A549 treated with CpdA at 1 μM for 4 hours (cell line): ENCODE measurements at places on chromosomes 5 and 9. TPM values are rescaled to one million over a fixed set of nuclear protein-coding genes. Genes with fewer than 3 reads are reported as not detected.

KIF24 gene
- total RNA-seq = 3.4 to 3.8 TPM (median 3.6 TPM) in 5 replicates

CCL28 gene
- 0.14 to 0.29 TPM (median 0.20 TPM) in 5 replicates for total RNA-seq

SLC34A3 gene
- total RNA-seq = 0.07 to 0.13 TPM (median 0.08 TPM) in 5 replicates

NEURL1B gene
- total RNA-seq = 2.2 to 3.4 TPM (median 2.6 TPM) in 5 replicates

BHMT gene
- 0.13 TPM in 1 of 5 replicates, not detected in the others for total RNA-seq
